Fibroblast of lung (primary cell): ENCODE measurements at places on chromosomes 4 and X.

- DNase-seq = no peak
Observed at GRCh38 chr4:122139139-122139538, 13.0 kb upstream of the BLTP1 start.

- no peak for DNase-seq
Observed at GRCh38 chrX:135453381-135453780, 31.6 kb downstream of the SMIM10L2A start.

DNA sequence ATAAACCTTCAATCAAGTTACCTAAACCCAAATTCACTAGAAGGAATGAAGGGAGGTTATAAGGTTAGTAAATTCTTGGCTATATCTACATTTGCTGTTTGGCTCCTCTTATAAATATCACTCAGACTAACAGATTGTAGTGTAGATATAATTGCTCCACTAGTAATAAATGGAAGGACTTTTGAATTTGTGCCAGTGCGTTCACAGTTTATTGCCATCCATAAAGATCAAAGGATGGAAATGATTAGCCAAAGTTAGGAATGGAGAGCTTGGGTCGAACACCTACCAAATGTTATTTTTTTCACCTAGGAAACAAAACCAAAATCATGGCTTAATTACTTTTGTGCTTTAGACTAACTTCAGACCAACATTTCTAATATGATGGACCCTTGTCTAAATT, 9.2 kb downstream of the DTHD1 start:
- no peak for DNase-seq

DNA sequence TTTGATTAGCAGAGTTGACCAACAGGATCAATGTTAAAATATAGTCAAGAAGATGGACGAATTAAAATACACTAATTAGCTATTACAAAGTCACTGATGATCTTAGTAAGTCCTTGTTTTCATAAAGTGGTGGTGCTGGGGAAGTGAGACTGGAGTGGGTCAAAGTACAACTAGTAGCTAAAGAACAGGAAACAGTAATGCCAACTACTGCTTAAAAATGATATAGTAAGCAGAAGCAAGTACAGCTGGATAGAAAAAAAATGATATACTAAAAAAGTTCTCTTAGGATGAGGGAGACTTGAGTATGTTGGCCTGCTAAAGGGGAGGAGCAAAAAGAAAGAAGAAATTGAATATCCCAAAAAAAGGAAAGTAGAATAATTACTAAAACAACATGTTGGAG, 580.8 kb upstream of the FTHL17 start:
- no peak for DNase-seq

DNA sequence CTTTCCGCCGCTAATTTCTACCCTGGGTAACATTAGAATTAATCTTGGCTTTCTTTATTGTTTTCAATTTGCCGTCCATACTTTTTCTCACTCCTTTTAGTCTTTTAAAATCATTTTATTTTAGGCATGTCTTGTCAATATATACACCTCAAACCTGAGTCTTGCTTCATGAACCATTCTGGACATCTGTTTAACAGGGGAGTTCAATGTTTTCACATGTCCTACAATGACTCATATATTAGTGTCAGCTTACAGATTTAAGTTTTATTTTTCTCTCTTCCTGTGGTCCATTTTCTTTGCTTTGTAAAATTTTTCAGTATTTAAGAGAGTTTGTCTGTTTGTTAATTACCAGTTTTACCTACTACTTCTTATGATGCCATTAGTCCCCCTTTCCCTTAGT, 89.5 kb downstream of the LCORL start:
- peak; percentile 33 for DNase-seq

- no peak for DNase-seq
Observed at GRCh38 chr4:100805538-100805937, 287.7 kb upstream of the EMCN start.

GRCh38 chr4:125760201-125760819, 445.6 kb downstream of the FAT4 start:
- no peak for DNase-seq

DNA sequence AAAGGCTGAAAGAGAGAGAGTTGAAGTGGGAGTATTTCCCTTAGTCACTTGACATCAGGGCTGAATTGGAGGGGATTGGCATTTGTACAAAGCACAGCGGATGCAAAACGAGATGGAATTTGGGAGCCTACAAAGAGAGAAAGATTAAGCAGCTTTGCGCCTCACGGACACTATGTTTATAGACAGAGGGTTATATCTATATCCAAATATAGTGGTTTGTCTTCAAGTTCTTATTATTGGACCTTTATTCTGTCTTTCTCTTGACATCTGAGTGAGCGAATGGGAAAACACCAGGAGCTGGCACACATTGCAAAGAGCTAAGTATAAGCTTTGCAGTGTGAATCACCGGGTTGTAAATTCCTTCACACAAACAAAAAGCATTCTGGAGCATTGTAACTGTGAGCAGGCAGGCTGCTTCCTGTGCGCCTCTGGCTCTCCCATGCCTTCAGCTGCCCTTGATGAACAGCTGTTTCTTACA, 500.2 kb downstream of the STIM2 start:
- DNase-seq = peak; percentile 88

DNA sequence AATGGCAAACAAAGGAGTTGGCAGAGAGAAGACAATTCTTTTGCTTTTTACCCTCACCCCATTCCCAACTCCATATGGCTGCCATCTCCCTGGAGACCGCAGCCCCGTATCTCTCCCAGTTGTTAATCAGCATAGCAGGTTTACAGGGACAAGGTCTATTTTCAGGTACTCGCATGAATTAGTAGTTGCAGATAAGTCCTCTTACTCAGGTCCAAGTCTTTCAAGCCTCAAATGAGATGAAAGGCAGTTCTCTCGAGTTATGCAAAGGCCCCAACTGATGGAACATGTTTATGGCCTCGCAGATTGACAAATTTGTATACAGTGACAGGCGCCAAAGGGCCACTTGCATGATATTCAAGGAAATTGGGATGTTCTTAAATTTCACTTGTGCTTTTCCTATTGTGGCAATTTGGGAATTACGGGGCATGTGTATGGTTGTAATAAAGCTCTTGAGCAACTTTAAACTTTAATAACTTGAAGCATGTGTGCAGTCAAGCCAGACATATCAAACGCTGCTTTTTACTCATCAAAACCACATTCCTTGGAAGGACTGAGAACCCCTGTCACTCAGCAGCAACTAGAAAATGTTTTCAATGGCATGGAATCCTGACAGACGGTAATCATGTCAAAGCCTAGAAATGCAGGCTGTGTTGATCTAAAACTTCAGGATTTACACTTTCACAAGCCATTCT, 45.1 kb downstream of the KDR start:
- peak; percentile 2 for DNase-seq

DNA sequence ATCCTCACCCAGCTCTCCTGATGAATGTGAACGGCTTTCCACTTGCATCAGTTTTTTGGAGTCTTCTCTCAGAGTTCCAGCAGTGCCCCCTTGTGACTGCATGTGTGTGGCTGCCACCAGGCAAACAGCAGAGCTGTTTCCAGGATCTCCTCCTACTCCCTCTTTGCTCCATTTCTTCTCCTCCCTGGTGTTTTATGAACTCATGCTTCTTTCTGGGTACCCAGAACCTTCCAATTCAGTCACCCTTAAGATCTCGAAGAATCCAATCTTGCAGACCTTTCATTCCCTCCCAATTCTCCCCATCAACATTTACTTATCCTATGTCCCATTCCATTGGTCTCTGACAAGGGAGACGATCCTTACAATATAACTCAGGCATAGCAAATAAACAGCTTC, 6.8 kb upstream of the TCEANC start:
- DNase-seq = peak; percentile 75
